Activated CD8-positive, alpha-beta memory T cell treated with anti-CD3 and anti-CD28 coated beads, Interleukin-2, amount 50 U/mL, for 4 hours (primary cell): ENCODE measurements at places on chromosomes 5 and 9.

GRCh38 chr9:37447111-37447510, 18.1 kb downstream of the ZBTB5 start:
- DNase-seq: no peak

DNA sequence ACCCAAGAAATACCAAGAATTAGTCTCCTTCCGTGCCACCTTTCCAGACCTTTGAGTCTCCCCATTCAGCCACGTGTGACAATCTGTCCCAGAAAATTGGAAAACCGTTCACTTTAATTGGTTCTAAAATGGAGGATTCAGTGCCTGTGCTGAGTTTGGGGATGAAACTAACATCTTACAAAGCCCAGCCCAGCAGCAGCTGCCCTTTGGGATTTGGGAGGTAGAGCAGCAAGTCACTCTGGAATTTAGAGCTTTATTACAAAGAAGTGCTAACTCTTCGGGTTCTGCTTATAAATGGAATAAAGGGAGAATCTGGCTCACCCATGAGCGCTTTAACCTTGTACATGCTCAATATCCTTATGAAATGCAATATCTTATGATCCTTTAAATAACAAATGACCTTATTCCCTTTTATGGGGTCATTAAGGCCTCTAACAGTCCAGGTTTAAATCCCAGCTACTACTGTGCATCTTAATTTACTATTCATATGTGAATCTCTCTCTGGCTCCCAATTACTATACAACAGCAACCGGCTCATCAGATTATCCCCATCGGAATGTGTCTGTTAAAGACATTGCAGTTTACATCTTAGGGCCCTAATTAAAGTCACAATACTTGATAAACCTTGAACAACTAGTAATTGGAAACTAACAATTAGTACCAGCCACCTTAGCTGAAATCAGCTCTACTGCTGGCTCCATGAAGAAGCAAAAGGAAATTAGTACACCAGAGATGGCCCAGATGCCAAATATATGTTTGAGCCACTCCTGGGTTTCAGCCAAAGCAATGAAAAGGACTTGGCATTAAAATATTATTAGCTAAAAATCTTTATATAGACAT, 271.8 kb upstream of the SMARCA2 start:
- DNase-seq: no peak

DNA sequence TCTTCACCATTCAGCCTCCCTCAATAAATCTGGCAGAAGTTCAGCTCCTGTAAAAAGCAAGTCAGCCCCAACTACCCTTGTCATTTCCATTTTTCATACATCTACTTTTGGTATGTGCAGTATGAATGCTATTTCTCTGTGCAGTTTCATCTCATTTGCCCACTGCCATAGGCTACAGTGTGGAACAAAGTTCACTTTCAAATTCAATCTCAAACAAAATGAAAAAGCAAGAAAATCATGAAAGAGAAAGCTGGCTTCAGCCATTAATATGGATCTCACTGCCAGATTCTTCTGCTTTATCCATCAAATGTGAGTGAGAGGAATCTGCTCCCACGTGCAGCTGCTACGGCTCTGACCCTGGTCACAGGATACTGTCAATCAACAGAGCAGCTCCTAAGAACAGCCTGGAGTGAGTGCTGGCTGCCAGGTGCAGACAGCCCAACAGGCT, 494.2 kb downstream of the ZNF608 start:
- DNase-seq: no peak

GRCh38 chr9:71001780-71002386, 119.5 kb downstream of the TRPM3 start:
- DNase-seq: no peak

DNA sequence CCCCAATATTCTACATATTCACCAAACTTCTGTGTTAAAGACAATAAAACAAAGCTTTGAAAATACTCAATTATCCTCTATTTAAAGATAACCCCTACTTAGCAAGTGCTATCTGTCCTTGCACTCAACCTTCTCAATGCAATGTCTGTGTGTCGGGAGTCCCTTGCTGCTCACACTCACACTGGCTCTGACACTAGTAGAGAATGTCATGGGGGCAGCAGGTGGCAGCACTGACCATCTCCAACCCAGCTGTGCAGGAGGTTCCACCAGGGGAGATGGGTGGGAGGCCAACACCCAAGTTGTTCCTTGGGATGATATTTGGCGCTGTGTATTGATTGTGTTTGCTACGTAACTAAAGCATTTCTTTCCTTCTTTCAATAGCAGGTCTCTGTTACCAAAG, 59.4 kb upstream of the SIMC1 start:
- DNase-seq: no peak

DNA sequence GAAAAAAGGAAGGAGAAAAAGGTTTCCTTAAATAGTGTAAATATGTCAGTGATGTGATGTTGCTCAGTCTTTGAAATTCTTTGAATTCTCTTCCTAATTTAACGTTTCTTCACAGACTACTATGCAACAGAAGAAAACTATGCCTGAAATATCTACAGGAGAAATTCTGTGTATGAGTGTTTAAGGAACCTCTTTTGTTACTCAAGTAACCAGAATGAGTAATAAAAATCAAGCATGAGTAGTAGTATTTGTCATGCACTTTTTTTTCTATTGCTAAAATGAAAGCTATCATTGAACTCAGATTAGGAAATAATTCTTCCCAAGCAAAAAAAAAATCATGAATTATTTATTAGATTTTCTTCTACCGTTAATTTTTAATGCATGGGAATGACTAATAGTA, 20.3 kb upstream of the THG1L start:
- DNase-seq: no peak

DNA sequence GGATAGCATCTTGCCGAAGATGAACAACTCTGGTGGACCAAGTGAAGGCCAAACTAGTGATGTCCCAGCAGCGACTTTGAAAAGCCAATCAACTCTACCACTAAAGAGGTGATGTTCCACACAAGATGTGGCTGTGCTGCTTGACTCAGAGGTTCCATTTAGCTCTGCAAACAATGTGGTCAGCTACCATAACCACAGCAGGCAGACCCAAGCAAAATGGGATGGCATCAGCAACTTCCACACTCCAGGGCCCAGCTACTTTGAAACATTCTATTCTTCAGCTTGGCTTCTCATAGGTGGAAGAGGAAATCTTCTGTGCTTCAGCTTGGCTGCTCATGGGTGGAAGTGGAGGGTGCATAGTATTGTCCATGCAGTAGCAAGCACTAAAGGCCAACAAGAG, 70.5 kb downstream of the IRX2 start:
- DNase-seq: no peak

DNA sequence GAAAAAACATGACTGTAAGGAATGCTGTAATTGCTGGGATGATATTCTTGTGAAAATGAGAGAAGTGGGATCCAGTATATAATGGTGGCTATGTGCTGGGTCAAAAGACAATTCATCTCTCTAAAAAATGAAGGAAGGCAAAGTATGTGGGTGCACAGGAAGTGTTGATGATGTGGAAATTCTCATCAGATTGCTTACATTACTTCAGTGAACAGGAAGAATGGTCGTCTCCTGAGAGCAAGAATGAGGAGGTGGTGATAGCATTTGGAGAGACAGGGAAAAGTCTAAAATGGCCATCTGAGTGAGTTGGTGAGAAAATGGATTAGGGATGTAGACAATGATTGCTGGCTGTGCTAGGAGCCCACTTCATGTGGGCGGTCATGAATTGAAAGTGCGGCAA, 253.5 kb upstream of the NREP start:
- DNase-seq: no peak

GRCh38 chr9:112532427-112532826, 45.8 kb downstream of the KIAA1958 start:
- DNase-seq: no peak

GRCh38 chr9:116422119-116422979, 264.8 kb upstream of the TRIM32 start:
- DNase-seq: no peak

DNA sequence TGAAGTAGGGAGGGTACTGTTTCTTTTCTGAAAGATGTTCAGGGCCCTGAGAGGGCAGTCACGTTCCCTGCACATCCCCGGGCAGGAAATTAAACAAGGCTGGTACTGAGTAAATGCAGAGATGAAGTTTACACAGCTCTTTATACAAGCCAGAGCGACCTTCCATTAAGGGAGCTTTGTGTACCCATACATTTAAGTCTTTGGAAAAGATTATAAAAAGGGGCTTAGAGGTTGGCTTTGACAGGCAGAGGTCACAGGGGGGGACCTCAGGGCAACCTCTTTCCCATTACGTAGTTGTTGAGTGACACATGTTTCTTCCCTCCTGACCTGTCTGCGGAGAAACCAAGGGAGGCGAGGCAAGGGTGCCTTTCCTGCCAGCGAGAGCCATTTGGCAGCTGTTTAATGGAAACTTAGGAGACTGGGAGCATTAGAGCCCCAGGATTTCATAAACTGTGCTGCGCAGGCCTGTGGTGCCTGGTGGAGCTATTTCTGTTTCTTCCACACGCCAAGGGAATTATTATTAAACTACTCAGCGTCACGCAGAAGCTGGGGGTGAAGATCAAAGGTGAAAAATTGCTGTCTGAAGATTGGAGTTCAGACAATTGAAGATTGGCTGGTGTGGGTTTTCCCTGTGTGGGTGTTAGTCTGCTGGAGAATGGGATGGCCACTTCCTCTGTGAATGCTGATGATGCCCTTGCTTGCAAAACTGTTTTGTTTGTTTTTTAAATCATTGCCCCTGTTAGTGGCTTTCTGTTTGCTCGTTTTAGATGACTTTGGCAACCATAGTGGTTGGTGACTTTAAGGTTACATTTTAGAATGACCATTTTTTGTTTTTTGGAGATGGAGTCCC, 3.2 kb upstream of the SMIM32 start:
- DNase-seq: no peak

GRCh38 chr5:146519554-146519953, 3.6 kb upstream of the GPR151 start:
- DNase-seq: no peak

- DNase-seq: no peak
These were observed 303.1 kb upstream of the CDH6 start for GRCh38 chr5:30890377-30890776.

- no peak for DNase-seq
These were observed 139.2 kb upstream of the TRIM32 start for GRCh38 chr9:116547729-116548426.

DNA sequence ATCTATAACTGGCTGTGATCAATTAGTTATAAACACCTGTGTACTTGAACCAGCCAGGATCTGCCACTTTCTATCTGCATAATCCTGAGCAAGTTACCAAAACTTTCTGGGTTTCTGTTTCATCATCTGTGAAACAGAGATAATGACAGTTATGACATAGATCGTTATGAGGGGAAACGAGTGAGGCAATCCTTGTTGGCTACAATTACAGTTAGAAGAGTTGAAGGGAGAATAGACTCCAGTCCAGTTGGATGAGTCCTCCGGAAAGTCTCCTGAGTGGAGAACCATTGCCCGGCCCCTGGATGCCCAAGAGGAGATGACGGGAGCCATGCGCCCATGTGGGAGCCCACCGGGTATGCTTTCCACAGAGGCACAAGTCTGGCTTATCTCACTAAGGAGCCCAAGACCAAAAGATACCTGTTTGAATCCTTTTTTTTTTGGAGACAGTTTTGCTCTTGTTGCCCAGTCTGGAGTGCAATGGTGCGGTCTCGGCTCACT, 4.5 kb downstream of the PDE6A start:
- DNase-seq: no peak

DNA sequence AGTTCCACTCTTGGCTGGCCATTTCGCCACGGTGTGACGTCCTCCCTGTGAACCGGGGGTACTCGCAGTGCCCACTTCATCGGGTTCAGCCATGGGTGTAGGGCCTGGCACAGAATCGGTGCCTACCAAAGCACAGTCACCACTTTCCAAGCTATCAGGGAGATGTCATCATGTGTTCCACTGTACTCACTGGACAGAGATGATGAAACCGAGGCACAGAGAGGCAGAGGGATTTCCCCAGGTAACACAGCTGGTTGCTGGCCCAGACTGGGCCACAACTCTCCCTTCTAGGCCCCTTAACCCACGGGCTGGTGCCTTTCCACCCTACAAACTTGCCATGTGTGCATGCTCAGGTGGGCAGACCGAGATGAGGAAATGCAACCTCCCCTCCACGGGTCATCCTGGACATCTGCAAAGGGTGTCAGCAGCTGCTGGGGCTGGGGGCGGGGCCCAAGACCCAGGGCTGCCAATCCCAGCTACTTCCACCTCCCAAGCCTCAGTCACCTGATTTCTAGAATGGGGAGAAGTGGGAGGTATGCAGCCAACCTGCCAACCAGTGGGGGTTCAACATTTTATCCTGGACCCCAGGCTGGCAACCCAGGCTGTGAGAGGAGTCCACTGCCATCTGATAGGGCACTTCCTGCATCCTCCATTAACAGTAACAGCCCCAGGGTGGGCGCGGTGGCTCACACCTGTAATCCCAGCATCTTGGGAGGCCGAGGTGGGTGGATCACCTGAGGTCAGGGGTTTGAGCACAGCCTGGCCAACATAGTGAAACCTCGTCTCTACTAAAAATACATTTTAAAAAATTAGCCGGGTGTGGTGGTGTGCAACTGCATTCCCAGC, 893 bp upstream of the SH2D3C start:
- peak; percentile 62 for DNase-seq

DNA sequence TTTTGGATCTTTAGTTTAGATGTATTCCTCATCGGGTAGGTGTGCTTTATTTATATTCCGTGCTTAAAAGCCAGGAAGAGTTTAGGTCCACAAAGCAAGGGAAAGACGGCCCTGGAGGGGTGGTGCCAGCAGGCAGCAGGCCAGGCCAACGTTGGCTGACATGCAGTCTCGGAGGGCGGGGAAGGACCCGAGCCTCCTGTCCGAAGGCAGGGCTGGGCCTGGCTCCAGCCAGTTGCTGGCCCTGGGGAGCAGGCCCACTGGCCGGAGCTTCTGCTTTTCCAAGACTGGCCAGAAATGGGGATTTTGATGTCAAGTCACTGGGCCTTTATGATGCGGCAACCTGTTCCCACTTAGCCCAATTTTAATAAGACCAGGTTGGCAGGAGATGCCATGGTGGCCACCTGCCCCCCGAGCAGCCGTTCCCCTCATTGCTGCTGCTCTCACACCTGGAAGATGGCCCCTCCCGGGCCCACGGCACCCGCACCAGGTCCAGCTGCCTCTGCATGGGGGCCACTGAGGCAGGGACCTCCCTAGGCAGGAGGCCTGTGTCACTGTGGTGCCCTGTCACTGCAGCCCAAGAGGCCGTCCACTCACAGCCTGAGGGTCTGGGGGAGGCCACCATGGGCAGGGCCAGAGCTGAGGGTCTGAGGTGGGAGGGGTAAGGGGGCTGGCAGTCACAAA, 23.2 kb downstream of the LPCAT1 start:
- DNase-seq: no peak

GRCh38 chr9:126347911-126348760, 21.5 kb downstream of the MVB12B start:
- DNase-seq: no peak

DNA sequence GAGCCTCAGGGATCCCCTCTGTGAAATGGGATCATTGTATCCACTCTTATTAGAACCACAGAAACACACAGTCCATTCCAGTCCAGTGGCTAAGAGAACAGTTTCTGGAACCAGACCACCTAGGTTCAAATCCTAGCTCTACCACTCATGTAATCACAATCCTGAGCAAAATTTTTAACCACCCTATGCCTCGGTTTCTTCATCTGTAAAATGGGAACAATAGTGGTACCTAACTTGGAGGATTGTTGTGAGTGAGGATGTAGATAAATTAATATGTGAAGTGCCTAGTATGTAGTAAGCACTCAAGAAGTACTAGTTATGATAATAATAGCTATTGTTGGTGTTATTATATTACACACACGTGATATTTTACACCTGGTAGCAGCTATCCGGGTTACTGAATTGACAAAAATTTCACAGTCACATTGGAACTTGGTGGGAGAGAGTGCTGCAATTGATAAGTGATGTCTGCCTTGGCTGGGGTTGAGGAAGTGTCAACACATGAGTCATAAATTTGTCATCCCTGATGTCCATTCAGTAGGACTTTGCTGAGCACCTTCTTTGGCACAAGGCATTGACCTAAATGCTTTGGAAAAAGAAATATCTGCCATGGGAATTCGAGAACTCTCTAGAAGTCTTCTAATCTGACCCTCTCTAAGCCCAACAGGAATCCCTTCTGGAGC, 68.4 kb downstream of the COL27A1 start:
- DNase-seq: no peak
